ENCODE measurements at places on chromosomes 11 and 22.

- no peak for DNase-seq
Observed at GRCh38 chr11:19474954-19475721, 234.4 kb upstream of the E2F8 start.

- DNase-seq, result no peak
Observed at GRCh38 chr11:83303316-83303715, 17.1 kb upstream of the CCDC90B start.

DNA sequence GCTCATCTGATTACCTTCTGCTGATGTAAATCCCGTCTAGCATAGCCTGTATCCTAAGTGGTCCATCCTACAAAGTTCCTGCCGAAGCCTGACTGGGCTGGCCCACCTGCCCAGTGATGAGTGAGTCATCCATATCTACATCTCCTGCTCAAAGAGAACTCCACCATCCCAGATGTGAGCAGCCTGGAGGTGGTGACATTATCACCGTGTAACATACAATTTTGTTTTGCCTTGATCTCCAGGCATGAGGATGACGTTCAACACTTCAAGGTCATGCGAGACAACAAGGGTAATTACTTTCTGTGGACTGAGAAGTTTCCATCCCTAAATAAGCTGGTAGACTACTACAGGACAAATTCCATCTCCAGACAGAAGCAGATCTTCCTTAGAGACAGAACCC lies 5.6 kb downstream of the TMA7B start:
- DNase-seq, result no peak

GRCh38 chr11:117495357-117495756 lies 167.7 kb downstream of the CEP164 start:
- no peak for DNase-seq

GRCh38 chr11:45844822-45845578 lies 2.3 kb upstream of the CRY2 start:
- no peak for DNase-seq

- DNase-seq, result no peak
Observed at GRCh38 chr11:44658506-44658850, 68.3 kb upstream of the TSPAN18 start.

GRCh38 chr11:42025121-42025803 lies 565.8 kb upstream of the LRRC4C start:
- DNase-seq, result no peak

DNA sequence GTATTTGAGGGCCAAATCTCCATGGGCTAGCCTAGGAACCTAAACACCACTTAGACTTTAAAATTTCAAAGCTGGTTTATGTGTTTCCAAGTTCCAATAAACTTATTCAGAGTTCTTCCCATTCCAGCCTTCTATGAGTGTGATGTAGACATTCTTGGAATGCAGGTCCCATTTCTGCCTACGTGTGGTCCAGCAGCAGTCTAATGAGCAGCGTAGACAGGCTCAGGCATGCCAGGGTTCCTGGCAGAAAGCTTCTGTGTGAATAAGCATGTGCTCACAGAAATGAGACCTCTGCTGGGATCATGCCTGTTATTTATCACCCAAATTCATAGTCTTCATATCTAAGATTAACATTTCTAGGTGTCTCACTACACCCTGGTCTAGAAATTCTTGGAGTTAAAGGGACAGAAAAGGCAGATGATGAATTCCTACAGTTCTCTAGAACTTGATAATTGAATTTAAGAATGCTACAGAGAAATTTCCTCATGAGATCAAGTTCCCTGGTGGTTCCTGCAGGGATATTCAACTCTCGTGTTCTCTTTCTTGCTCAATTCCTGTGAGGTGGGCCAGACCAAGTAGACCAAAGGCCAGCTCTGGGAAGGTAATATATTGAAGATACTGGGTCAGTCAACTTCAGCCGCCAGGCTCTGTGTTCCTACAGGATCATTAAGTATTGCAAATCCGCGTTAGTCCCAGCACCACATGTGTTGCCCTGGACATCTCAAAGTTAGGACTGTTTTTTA lies 17.6 kb downstream of the RNF185 start:
- DNase-seq, result peak; percentile 95

DNA sequence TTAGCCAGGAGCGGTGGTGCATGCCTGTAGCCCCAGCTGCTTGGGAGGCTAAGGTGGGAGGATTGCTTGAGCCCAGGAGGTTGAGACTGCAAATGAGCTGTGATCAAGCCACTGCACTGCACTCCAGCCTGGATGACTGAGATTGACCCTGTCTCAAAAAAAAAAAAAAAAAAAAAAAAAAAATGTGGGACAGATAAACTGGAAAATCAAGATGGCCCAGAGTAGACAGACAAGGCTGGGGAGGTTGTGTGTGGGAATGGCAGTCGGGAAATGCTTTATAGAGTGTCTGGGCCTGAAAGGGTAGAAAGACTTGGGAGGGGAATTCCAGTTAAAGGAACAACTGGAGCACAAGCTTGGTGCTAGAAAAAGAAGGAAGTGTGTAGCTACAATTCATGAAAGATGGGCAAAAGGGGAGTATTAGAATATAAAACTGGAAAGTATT lies 18.2 kb upstream of the WDR74 start:
- DNase-seq, result no peak

GRCh38 chr11:59939482-59939881 lies 1.2 kb downstream of the OOSP1 start:
- no peak for DNase-seq

- DNase-seq, result no peak
Observed at GRCh38 chr11:121180183-121180582, 79.1 kb downstream of the TECTA start.

GRCh38 chr11:65849771-65850216 lies 8.2 kb downstream of the CFL1 start:
- DNase-seq, result no peak

- no peak for DNase-seq
Observed at GRCh38 chr11:1557904-1558774, 13.9 kb downstream of the DUSP8 start.

- no peak for DNase-seq
Observed at GRCh38 chr11:15169815-15170551, 55.3 kb downstream of the INSC start.

DNA sequence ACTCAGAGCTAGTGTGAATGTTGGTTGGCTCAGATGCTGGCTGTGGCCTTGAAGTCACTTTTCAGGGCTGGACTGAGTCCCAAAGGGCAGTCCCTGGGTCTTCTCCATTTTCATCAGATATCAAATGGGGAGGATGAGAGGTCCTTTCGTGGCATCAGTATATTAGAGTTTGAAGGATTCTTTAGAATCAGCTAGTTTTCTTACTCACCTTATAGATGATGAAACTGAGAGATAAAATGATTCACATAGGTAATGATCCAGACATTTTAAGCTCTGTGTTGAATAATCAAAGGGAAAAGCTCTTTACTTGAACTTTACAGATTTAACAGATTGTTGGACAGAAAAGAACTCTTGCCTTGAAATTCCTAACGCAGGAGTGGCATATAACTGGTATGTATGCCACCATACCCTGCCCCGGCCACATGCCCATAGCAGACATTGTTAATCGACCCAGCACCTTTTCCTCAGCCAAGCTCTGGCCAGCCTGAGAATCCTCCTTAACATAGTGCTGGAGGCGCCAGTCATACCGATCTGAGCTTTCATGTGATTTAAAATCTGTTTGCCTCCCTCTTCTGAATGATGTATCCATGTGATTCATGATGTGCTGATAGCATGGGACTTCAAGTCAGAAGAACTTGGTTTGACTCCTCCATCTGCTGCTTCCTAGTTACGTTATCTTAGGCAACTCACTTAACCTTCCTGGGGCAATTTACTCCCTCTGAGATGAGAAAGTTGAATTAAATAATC lies 60.0 kb downstream of the BARX2 start:
- DNase-seq, result peak; percentile 68

GRCh38 chr11:110272919-110273318 lies 23.5 kb downstream of the RDX start:
- no peak for DNase-seq

- no peak for DNase-seq
Observed at GRCh38 chr22:45154383-45154782, 9.3 kb upstream of the NUP50 start.

GRCh38 chr11:69818603-69819441 lies at the start of gene FGF3:
FGF3 (minus strand) TSS chr11:69819416; CDS start chr11:69818933, 483 bp downstream.
- no peak for DNase-seq

DNA sequence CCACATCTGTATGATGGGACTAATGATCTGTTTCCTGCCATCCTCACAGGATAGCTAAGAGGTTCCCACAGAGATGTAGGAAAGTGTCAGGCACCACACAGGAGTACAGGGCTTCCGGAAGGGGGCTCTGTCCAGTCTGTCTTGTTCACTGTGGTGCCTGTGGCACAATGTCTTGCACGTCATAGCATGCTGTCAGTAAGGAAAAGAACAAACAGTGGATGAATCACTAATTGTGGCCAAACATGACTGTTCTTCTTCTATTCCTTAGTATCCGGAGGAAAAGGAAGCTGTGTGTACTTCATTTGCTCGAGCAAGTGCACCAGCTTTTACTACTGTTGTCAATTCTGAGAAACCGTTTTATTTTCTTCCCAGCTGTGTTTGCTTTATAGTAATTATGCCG lies 73.4 kb upstream of the YWHAH start:
- DNase-seq, result peak; percentile 73

DNA sequence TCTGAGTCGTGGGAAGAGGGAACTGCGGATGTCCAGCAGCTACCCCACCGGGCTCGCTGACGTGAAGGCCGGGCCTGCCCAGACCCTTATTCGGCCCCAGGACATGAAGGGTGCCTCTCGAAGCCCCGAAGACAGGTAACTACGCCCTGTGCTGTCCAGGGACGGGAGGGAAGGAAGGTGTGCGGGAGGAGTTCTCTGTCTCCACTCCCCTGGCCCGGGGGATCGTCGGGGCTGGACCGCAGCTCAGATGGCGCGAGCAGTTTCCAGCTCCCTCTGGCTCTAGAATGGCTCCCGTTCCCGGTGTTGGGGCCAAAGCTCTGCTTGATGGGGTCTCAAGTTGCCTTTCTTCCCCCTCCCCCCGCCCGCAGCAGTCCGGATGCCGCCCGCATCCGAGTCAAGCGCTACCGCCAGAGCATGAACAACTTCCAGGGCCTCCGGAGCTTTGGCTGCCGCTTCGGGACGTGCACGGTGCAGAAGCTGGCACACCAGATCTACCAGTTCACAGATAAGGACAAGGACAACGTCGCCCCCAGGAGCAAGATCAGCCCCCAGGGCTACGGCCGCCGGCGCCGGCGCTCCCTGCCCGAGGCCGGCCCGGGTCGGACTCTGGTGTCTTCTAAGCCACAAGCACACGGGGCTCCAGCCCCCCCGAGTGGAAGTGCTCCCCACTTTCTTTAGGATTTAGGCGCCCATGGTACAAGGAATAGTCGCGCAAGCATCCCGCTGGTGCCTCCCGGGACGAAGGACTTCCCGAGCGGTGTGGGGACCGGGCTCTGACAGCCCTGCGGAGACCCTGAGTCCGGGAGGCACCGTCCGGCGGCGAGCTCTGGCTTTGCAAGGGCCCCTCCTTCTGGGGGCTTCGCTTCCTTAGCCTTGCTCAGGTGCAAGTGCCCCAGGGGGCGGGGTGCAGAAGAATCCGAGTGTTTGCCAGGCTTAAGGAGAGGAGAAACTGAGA lies 1.4 kb downstream of the ADM start:
- DNase-seq, result no peak

DNA sequence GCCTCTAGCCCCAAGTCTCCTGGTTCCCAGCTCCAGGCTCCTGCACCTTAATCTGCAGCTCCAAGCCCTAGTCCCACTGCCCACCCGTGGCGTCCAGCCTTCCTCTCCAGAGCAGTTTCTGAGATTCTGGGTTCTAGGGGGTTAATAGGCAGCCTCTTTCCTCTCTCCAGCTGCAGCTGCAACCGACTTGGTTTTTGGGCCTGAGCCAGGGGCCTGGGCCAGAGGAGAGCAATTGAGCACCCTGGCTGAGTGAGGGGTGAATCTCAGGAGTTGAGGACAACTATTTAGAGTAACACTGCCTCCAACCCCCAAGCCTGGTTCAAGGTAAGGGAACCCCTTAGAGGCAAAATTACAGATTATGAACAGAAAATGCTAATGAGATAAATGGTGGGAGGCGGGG lies 9.0 kb upstream of the CHRM1 start:
- DNase-seq, result no peak

DNA sequence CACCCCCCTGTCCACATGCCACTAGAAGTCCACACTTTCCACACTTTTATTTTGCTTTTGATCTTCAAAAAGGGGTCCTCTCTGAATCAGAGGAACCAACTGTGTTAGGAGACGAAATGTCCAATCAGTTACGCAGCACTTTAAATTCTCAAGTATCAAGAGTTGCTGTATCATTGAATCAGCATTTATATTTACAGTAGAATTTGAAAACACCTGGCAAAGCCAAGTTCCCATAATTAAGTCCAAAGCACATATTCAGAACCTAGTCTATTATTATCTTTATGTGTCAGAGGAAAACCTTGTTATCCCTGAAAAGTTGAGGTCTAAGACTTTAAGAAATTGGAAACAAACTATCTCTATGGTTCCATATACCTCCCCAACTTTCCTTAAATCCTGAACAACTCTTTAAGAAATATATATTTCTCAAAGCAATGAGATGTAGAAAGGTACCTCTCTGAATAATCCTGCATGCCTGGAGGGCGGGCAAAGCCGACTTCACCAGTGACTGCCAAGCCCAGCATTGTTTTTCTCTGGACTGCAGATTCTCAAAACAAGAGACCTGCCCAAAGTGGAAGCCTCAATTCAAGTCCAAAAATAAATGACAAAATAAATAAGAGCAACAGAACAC lies 75.9 kb upstream of the ARFGAP3 start:
- no peak for DNase-seq

DNA sequence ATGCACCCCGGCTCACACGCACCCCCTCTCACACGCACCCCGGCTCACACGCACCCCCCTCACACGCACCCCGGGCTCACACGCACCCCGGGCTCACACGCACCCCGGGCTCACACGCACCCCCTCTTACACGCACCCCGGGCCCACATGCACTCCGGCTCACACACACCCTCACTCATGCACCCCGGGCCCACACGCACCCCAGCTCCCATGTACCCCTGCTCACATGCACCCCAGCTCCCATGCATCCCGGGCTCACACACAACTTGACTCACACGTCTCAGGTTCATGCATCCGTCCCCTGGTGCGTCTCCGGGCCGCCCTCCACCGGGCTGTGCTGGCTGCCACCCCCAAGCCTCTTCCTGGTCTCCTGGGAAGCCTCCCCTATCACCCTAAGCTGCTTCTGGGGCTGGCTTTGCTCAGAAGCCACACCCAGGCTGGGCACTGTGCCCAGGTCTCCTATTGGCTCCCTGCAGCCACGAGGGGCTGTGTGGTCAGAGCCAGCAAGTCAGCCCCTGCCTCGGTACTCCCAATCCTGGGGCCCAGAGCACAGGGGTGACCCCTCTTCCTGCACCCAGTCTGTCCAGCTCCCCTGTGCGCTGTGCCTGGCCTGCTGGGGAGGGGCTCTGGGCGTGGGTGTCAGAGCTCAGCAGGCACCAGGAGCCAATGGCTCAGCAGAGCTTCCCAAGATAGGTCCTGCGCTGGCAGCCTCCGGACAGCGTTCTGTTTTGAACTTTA lies 16.9 kb downstream of the TSPAN4 start:
- DNase-seq, result peak; percentile 45

- DNase-seq, result no peak
Observed at GRCh38 chr22:47622541-47622940, 860.1 kb downstream of the TBC1D22A start.

DNA sequence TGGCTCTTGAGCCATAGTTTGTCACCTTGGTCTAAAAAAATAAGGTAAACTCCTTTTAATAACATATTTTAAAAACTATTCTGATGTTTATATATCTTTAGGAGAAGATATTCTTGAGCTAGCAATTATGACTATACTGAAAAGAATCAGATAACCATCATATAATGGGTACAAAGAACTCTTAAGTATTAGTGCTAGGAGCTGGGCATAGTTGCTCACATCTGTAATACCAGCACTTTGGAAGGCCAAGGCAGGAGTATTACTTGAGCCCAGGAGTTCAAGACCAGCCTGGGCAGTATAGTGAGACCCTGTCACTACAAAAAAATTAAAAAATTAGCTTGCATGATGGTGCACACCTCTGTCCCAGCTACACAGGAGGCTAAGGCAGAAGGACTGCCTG lies 54.0 kb upstream of the B3GNT6 start:
- no peak for DNase-seq
